Omental fat pad (tissue), 4 donors: ENCODE measurements at places on chromosomes 6 and 20.
A peak's percentile ranks its signal among the peaks of the same experiment; 100 is the strongest.

- no peak for DNase-seq
Measured at GRCh38 chr6:232982-233640, 59.2 kb upstream of the DUSP22 start.

- no peak for DNase-seq
Measured at GRCh38 chr6:100695445-100695844, 185.7 kb downstream of the ASCC3 start.

GRCh38 chr6:132198896-132199295 is 202.4 kb downstream of the MOXD1 start:
- DNase-seq, result no peak

DNA sequence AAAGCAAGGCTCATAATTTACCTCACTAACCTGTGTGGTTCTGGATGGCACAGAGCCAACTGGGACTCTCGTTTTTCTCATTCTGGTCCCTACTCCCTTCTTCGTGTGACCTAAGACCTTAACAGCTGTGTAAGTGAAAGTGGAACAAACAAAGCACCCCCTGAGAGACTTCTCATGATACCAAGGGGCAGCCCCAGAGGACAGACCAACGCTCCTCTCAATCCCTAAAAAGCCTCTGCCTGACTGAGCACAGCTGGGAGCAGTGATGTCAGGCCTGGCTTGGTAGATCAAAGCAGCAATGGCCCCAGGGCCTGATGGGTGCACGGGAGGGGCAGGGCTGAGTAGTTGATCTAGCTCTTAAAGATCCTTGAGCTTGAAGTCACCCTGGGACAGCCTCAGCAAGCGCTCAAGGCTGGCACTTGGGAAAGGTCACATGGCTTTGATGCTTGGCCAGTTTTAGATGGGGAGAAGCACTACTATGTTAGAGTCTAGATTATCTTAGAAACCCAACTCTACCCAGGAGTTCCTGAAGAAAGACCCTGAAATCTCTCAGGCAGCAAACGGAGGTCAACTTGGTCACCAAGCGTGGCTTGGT is 16.2 kb upstream of the TGM2 start:
- DNase-seq, result peak; percentile 17

DNA sequence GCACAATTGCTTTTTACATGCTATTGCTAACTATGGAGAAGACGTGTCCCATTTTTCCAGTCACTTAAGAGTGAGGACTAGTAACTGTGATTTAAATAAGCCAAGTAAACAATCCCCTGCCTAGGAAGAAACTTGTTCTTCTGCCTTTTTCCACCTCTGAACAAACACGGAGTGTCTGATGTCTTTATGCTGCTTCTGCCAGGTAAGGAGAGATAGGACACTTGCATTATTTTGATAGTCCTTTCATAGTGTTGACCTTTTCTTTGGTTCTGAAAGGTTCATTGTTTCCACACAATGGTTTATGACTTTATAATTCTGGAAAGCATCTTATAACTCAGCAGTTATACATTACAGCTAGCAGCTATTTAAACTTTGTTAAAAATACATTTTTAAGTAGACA is 8.4 kb downstream of the LRP11 start:
- DNase-seq, result no peak

DNA sequence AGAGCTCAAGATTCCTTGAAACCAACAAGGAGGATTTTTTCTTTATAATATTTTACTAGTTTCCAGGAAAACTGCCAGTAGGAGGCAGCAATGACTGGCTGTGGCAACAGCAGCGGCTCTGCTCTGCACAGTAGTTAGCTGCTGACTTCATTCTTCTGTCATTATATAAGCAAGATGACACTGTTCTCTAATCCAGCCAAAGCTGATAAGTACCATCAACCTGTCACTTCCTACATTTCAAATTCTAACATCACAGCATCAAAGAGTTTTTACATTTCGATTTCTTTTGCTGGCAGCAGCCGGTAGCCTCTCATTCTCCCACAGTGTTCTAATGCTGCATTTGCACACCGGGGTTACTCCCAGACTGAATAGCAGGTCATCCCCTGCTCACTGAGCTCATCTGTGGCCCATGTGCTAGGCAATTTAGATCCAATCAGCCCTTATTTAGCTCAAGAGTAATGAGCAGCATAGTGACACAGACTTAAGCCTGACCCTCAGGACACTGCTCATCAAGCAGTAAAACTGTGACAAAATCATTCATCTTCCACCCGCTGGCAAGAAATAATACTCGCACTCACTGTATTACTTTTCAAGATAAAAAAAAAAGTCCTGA is 67.8 kb downstream of the MMS22L start:
- no peak for DNase-seq

- no peak for DNase-seq
Measured at GRCh38 chr6:2658788-2659187, 91.9 kb downstream of the MYLK4 start.

- no peak for DNase-seq
Measured at GRCh38 chr6:2482773-2483172, 237.4 kb upstream of the GMDS start.

- DNase-seq, result no peak
Measured at GRCh38 chr20:25355011-25355595, 35.5 kb downstream of the ABHD12 start.

DNA sequence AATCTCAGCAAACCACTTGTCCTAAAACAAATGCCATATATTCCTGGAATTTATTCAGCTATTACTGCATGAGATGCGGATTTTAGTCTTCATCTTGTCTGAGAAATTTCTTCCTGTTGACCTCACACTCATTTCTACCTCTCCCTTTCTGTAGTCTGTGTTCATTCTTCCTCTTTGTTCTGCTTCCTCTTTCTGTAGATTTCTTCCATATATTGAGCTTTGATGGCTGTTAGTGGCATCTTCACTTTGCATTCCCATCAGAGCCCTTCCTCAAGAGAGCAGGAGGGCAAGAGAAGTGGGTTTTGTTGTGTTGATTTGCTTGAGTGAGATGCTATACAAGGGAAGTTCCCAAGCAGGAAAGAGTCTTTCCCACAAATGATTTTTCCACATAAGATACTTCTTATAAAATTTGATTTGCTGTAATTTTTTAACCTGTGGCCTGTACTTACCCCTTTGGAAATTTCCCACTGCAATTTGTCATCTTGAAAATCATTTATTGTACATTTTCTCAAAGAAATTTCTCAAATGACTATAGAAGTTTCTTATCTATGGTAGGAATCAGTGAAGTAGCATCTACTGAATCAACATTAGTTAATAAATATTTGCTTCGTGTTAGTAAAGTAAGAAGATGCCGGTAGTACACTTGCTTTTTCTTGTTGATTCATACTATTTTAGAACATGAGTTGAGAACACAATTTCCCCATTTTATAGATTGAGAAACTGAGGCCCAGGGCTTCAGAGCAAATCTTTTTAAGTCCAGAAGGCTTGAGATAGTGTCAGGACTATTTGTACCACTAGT is 43.8 kb downstream of the MAP3K4 start:
- no peak for DNase-seq

GRCh38 chr20:2108987-2109386 is 7.4 kb downstream of the STK35 start:
- no peak for DNase-seq

DNA sequence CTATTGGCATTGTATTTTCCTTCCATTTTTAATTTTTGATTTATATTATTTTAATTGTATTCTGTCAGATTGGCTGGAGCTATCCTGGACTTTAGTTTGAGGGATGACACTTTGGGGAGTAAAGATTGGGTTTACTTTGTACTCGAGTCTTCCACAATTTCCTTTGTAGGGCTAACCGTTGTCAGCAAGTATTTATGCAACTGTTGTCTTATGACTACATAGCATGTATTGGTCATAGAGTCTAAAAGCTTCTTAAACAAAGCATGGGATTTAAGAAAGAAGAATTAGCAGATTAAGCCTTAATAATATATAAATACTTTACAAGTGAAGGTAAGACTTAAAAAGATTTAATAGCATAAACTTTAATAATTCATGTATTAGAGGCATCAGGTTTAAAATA is 19.6 kb downstream of the FARS2 start:
- no peak for DNase-seq

GRCh38 chr6:164142322-164142721 is 727.8 kb downstream of the QKI start:
- DNase-seq, result no peak

DNA sequence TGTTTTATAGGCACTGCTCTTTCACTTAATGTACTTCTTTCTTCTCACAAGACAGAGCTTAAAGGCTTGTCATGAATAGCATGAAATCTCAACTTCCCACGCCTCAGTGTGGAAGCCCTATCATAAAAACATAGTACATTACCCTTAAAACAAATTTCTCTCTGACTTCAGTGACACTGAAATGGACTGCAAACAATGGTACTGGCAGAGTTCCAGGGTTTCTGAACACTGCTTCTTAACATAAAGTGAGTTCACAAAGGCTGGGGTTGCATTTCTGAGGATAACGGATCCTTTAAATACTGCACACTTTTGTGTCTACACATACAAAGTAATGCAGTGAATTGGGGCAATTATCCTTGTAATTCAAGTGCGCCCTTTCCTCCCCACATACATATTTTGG is 32.3 kb upstream of the PLEKHG1 start:
- DNase-seq, result no peak

DNA sequence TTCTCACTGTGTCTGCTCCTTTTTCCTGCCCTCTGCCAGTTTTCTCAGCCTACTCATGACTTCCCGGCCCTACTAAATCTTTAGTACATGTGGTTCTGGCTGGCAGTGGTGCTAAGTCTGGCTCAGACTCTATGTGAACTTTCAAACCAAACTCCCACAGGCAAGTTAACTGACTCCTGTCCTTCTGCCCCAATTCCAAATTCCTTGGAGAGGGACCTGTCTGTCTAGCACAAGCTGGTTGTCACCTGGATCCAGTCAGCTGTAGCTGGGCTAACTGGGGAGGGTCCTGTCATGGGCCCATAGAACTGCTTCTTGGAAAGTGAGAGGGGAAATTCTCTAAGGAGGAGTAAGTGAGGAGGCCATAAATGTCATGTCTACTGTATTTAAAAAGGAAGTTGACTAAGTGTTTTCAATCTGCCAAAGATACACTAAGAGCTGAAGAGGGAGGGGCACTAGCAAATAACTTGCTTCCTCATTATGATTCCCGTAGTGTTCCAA is 240.1 kb downstream of the KCNQ5 start:
- DNase-seq, result no peak

DNA sequence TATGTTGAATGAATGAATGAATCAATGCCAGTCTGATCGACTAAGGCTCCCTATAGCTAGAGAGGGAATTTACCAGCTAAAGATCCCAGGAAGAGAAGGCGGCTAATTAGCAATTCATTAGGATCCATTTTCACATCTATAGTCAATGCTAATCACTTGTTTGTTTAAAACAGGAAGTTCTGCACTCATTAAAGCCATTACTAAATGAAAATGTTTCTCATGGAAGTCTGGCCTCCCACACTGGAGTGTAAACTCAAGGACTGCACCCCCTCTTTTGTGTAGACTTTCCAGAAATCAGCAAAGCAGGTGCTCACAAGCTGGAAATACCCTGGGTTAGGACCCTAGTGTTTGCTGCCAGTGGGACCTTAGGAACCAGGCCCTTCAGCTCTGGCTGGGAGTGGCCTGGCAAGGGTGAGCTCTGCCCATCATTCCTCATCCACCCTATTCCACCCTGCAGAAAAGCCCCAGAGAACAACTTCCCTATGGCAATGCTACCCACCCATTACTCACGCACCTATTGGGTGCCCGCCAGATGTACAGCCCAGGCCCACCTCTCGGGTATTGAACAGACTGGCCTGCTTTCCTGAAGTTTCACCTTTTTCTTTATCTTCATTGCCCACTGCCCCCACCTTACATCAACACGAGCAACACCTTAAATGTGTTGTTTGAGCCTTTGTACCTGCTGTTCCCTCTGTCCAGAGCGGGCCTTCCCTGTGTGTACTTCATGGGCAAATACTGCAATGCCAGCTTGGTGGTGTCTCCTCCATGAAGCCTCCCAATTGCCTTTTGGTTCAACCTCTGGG is 60.8 kb downstream of the TTI1 start:
- DNase-seq, result no peak

DNA sequence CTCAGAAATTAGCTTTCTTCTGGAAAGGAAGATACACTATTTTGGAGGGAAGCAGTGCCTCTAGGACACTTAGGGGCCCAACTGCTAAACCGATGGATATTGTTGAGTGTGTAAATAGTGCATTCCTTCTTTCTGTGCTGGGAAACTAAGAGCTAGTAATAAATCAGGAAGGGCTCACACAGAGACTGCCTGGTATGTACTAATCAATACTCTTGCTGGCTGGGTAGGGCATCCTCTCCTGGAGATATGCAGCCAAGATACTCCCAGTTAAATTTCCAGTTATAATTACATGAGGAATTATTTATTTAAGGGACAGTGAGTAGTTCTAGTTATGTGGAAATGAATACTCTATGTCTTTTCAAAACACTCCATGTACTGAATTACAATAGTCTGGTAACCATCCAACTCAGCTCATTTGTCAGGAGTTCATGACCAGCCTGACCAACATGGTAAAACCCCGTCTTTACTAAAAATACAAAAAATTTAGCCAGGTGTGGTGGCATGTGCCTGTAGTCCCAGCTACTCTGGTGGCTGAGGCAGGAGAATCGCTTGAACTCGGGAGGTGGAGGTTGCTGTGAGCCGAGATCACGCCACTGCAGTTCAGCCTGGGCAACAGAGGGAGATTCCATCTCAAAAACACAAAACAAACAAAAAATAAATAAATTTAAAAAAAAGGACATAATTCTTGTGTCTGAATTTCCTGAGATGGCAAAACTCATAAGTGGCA is 100.0 kb downstream of the OR2B2 start:
- no peak for DNase-seq

DNA sequence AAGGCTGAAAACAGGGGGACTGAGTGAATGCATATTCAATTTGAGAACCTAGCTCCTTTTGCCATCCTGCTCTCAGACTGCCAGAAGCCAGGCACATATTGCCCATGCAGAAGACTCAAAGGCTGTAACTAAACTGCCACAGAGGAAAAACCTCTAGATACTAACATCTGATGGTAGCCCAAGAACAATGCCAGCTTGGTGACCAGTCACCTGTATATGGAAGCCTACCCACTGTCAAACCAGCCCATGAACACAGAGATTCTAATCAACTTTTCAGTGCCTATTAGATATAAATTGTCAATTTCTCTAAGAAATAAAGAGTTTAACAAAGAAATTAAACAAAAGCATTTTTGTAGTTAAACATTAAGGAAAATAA is 34.2 kb downstream of the GPR63 start:
- no peak for DNase-seq

DNA sequence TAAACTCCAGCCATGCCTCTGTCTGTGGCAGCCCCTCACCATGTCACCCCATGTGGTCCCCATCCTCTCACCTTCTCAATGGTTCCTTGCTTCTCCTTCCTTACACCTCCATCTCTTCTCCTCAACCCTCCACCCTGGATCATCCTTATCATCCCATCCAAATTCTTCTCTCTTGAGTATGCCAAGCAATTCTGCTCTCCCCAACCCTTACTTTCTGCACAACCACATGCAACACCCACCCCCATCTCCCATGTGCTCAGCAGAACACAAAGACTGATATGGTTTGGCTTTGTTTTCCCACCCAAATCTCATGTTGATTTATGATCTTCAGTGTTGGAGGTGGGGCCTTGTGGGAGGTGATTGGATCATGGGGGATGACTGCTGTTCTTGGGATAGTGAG is 42.5 kb upstream of the RALY start:
- DNase-seq, result no peak

- DNase-seq, result no peak
Measured at GRCh38 chr6:80767808-80768207, 661.3 kb downstream of the BCKDHB start.
